ENCODE measurements at places on chromosomes 2 and 18.

DNA sequence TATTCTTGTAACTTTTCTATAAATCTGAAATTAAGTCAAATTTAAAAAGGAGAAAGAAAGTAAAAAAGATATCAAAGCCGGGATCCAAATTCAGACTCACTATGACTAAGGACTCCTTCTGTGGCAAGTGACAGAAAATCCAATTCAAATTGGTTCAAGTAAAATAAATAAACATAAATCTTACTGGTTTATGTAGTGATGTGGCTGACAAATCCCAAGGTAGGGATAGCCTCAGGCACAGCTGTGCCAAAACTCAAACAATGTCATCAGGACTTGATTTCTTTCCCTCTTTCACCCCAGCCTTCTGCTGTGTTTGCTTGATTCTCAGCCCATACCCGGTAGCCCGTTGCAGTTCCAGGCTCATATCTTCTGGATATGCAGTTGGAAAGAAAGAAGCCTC is 284.6 kb downstream of the SP3 start:
- no peak for DNase-seq

- DNase-seq: no peak
Measured at GRCh38 chr2:48043746-48044145, 137.4 kb upstream of the FBXO11 start.

DNA sequence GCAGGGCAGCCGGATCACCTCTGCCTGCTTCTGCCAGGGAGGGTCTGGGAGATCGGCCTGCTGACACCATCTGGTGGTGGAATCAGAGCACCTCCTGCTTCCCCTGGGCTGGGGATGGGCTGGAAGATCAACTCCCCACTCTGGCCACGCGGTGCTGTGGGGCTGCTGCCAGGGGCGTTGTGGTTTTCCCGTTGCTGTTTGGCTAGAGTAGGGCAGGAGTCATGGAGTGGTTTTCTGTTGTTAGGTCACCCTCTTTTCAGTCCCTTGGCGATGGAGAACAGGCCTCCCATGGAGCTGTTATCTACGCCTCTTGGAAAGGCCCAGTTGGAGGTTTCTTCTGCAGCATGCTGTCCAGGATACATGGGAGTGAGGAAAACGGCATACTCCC is 15.2 kb downstream of the BCL2L11 start:
- DNase-seq: no peak

DNA sequence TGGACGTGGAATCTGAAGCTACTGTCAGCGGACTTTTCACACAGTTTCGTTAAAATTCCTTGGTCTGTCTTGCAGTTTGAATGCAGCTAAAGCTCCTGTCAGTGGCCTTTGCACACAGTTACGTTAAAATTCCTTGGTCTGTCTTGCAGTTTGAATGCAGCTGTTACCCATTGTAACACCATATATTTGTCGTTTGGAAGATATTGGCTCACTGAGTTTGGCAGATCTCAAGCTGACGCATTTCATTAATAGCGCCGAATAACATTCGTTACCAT is 1.0 kb downstream of the LIMS1 start:
- DNase-seq: no peak

- no peak for DNase-seq
Measured at GRCh38 chr2:238247002-238247822, 7.4 kb upstream of the HES6 start.

DNA sequence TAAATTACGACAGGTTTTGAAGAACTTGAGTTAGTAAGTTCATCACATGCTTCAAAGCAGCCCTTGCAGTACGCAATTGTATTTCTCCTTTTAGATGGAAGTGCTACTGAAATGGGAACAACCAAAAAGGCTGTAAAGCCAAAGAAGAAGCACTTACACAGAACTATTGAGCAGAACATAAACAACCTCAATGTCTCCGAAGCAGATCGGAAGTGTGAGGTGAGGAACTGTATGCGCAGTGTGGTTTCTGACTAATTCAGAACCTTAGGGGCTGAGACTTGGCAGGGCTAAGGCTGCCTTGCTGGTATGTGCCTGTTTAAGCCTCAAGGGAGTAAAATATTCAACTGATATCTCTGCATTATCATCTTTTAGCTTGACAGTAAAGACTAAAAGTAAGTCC is 8.4 kb downstream of the NCAPH start:
- DNase-seq: peak; percentile 50

GRCh38 chr2:220512419-220512818 is 885.0 kb downstream of the SLC4A3 start:
- no peak for DNase-seq

GRCh38 chr18:47342566-47342965 is 91.1 kb upstream of the SKOR2 start:
- DNase-seq: no peak

DNA sequence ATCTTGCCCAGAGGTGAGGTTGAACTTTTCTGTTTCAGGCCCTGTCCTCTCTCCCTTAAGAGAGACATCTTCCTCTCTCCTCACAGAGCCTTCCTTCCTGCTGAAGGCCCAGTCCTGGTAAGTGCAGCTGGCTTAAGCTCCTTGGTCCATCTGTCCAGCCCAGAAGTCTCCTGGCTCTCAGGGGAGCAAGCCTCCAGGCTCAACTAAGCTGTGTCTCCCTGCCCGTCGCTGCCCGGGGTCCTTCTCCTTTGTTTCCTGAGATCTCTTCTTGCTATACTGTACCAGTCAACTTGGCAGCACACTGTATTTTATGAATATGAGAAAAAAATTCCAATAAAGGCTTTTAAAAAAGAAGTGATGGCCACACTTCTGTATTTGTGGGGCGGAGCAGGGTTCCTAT is 77.4 kb downstream of the KCNF1 start:
- DNase-seq: no peak

DNA sequence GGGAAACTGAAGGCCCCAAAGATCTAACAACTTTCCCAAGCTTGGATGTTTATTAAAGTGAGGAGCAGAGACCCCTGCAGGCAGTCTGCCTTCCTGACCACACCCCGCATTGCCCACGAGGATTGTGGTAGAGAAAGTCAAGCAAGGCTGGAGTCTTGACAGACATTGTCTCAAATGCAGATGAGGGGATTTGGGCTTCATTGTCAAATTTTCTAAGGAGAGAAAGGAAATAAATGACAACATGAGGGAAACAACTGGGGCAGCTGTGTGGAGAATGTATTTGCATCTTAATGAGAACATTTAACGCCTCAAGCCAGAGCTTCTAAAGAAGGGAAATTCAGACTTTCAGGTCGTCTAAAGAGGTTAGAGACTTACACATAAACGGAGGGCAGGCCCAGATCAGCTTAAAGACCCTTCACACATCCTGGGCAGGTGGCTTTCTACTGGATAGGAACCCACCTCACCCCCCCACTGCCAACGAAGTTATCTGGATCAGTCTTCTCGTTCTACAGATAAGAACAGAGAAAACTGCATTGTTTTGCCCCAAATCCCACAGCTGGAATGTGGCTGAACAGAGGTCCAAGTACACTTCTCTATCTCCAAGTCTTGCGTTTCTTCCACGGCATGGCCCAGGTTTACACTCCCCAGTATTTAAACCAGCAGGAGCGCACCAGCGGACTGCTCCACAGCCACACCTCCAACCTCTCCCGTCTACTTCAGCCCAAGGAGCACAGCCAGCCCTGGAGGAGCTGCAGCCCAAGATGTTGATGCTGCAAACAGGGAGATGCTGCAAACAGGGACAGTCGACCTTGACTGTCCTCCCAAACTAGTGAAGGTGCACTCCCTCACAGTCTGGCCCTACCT is 16.2 kb upstream of the SCG2 start:
- no peak for DNase-seq

- DNase-seq: no peak
Measured at GRCh38 chr2:28868611-28869010, 1.5 kb downstream of the TRMT61B start.

GRCh38 chr2:232898592-232899543 is 28.8 kb downstream of the SNORC start:
- no peak for DNase-seq

- DNase-seq: no peak
Measured at GRCh38 chr2:41965909-41966295, 81.9 kb upstream of the PKDCC start.

DNA sequence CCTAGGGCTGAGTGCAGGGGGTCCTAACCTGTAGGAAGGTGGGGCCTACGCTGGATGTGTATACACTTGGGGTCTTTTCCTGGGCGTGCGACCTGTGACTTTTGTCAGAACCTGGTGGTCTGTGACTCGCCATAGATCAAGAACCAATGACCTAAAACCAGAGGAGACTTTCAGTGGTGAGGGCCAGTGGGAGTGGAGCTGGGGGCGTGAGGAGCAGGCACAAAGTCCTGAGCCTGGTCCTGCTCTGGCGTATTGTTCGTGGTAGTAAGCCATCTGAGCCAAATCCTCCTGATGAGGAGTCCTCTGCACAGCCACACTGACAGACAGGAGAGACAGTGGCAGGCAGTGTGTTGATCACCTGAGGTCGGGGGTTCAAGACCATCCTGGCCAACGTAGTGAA is 8.9 kb downstream of the INPP4A start:
- DNase-seq: no peak

DNA sequence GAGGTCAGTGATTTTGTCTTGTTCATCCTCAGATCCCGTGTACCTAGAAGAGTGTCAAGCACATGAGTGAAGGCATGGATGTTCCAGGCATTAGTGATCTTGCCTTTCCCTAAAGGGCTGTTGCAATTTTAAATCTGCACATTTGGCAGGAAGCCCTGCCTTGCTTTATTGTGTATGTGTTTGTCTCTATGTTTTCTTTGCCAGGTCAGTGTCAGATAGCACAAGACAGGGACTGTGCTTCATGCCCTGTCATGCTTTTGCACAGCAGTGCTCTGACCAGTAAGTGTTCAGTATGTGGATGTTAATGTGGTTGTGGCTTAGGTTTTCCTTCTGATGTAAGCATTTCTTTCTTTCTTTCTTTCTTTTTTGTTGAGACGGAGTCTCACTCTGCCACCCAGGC is 131.5 kb downstream of the RGPD3 start:
- no peak for DNase-seq

GRCh38 chr18:79962835-79963657 is 1.4 kb upstream of the HSBP1L1 start:
- peak; percentile 56 for DNase-seq

DNA sequence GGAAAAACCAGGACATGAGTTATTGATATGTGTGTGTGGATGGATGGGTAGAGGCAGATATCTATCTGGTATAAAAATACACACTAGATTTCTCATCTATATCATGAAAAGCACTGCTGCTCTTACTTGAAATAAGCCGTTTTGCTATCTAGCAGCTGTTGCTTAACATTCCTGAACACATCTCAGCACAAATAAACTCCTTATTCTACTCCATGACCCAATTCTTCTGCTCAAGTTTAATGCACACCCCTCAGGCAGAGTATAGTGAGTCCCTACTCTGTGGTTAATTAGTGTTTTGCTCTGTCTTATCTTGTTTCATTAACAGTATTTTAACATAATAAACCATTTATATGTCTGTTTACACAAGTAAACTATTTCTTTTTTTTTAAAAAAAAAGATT is 134.2 kb downstream of the CBLN2 start:
- no peak for DNase-seq

GRCh38 chr2:223475901-223476300 is 126.3 kb downstream of the SCG2 start:
- DNase-seq: no peak

DNA sequence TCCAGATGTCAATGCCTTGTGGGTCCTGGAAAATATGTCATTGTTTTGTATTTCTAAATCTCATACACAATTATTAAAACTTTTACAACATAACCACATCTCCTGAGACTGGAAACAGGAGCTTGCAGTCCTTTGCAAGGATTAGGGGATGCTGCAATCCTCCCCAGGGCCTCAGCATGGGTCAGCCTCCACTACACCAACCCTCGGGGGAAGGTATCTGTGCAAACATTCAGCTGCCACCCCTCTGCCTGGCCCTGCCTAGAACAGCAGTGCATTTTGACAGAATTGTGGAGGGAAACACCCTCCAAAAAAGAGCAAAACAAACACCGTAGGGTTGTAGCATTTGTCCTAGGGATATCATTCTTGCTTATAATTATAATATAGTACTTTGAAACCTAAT is 4.2 kb upstream of the UPP2 start:
- DNase-seq: no peak

DNA sequence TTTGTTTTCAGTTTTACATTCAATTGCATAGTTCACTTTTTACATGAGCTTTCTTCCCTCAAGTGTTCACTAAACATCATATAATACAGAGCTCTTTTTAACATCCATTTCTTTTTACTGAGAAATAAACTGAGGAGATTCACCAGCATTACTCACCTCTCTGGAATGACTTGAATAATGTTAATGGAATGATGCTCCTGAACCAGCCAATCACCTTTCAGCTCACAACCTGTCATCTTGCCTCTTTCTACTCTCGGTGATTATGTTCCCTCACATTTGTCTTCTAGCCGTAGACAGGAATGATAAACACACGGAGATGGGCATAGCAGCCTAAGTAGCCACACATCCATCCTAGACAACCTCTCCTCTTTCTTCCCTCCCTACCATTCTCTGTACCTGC is 301.7 kb downstream of the PAX3 start:
- DNase-seq: no peak

DNA sequence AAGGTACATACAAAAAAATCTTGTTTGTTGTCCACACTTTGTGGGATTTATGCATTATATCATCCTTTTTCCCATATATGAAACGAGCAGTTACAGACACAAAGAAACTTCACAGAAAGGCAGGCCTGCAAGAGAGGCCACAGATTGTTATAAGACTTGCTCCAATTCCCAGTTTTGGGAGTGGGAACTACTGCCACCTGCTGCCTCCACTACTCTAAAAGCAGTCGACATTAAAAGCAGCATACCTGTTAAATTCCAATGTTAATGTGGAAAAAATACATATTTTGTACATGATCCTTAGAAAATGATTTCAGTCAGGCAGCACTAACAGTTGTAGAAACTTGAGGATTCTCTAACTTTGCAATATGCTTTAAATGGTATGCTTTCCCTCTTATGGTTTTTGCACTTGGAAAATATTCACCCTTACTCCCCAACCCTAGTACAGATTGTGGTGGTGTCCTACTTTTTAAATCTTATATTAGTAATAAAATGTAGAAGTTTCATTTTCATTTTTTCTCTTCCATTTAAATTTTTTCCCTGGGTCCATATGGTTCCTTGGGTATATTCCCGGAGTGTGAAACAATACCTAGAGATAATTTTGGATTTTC is 37.9 kb downstream of the SLC38A11 start:
- no peak for DNase-seq

DNA sequence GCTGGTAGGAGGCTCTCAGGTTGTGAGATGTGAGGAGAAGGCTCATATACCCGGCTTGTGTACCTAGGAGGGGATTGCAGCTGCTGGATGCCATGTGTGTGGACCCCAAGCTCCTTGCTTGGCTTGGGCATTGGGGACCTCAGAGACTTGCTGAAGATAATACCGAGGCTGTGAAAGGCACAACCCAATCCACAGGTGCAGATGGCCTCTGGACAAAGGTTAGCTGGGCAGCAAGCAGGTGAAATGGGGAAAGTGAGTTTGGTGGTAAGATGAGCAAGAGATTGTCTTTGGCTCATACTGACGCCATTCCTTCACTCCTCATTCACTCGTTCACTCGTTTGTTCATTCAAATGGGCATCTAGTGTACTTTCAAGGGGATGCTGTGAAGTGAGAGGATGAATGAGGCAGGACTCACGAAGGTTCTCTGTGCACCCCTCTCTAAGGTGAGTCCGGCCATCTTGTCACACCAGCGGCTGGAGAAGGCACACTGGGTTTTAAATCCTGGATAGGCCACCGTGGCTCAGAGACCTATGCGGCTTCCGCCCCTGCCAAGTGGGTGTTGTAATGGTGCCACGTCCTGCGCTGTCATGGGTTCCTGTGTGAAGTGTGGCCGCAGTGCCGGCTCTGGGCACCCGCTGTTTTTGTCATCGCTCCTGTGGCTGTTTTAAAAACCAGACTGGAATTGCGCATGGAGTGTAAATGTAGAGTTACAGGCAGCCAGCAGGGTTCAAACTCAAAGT is 13.7 kb downstream of the FBLN7 start:
- DNase-seq: no peak
